ENCODE measurements at places on chromosomes 13 and 19.

- no peak for DNase-seq
Measured at GRCh38 chr13:97390941-97391600, 42.9 kb upstream of the RAP2A start.

- DNase-seq, result no peak
Measured at GRCh38 chr13:45102136-45102507, 18.2 kb upstream of the GTF2F2 start.

- no peak for DNase-seq
Measured at GRCh38 chr13:102873653-102874052, 27.8 kb downstream of the ERCC5 start.

GRCh38 chr19:556611-557382, 12.9 kb downstream of the GZMM start:
- no peak for DNase-seq

- DNase-seq, result no peak
Measured at GRCh38 chr13:75363371-75363770, 118.6 kb downstream of the TBC1D4 start.

GRCh38 chr13:33548069-33548468, 262.5 kb upstream of the STARD13 start:
- DNase-seq, result no peak

- DNase-seq, result no peak
Measured at GRCh38 chr13:72585254-72585653, 142.2 kb downstream of the MZT1 start.

DNA sequence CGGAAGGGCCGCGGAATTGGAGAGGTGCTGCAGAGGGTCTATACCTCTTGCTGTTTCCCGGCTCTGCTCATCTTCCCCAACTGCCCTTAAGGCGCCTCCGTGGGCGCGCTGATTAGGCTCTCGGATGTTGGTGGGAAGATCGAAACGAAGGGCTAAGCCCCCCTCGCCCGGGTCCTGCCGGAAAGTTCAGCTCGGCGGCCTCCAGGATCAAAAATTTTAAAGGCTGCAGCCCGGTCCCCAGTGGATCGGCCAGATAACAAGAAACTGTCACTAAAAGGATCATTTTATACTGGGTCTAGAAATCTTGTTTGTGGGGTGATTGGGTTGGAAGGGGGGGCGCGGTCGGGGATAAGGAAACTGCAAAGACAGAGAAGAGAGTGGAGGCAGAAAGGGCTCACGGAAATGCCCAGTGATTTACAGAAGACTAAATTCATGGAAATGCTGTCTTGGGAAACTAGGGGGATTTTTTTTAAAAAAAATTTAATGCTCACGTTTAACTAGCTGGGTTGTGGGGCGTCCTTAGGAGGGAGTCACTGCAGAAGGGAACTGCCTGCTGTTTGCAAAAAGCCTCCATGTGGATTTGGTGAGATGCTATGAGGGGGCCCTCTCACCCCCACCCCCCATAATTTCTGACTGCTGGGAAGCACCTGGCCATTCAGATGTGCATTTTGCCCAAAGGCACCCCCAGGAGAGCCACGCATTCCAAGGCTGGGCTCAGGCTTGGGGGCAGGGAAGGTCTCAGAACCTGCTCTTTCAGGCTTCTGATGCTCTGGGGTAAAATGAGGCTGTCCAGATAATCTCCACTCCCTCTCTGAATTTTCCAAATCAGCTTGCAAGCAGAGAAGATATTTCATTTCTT, 7.7 kb downstream of the CDX2 start:
- DNase-seq, result no peak

GRCh38 chr19:17327654-17328516, 6.8 kb downstream of the ANO8 start:
- DNase-seq, result no peak

DNA sequence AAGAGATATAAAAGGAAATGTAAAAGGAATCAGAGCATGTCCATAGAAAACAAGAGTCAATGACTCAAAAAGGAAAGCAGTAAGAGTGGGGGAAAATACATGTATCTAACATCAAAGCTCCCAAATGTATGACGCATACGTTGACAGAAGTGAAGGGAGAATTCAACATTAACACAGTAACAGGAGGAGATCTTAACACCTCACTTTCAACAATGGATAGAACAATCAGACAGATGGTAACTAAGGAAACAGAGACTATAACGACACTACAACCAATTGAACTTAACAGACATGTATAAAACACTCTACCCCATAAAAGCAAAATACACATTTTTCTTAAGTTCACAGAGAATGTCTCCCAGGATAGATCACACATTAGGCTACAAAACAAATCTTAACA, 774.8 kb upstream of the ARGLU1 start:
- DNase-seq, result no peak

GRCh38 chr13:53079691-53080090, 51.1 kb downstream of the OLFM4 start:
- DNase-seq, result no peak

DNA sequence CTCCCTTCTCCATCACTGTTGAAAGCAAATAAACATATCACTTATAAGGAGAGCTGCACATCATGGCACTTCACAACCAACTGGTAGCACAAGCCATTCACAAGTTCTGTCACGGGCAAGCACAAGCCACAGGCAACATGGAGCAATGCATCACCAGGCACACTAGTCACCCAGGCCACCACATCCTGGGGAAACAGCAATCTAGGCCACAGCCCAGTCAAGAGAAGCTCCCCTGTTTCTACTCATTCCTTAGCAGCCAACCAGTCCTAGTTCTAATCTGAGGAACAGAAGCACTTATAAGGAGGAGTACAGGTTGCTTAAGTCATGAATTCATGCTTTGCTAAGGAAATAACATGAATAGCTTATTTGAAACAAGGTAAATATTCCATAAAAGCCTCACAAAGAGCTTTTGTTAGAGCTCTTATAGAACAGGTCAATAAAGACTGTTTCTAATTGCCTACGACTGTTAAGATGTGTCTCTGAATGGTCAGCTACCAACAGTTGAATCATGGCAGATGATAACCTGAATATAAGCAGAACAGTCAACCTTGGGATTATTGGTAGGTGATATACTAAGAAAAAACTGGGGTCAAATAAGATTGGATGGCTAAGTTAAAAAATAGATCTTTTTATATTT, 169.0 kb downstream of the TBC1D4 start:
- no peak for DNase-seq

DNA sequence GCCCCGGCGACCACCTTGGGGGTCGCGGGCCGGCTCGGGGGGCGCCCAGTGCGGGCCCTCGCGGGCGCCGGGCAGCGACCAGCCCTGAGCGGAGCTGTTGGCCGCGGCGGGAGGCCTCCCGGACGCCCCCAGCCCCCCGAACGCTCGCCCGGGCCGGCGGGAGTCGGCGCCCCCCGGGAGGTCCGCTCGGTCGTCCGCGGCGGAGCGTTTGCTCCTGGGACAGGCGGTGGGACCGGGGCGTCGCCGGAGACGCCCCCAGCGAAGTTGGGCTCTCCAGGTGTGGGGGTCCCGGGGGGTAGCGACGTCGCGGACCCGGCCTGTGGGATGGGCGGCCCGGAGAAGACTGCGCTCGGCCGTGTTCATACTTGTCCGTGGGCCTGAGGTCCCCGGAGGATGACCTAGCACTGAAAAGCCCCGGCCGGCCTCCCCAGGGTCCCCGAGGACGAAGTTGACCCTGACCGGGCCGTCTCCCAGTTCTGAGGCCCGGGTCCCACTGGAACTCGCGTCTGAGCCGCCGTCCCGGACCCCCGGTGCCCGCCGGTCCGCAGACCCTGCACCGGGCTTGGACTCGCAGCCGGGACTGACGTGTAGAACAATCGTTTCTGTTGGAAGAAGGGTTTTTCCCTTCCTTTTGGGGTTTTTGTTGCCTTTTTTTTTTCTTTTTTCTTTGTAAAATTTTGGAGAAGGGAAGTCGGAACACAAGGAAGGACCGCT, 729 bp downstream of the STK11 start:
- DNase-seq, result no peak

GRCh38 chr13:77430377-77430951, 103.6 kb upstream of the MYCBP2 start:
- no peak for DNase-seq

GRCh38 chr19:18972301-18972811, 31.3 kb upstream of the HOMER3 start:
- no peak for DNase-seq

DNA sequence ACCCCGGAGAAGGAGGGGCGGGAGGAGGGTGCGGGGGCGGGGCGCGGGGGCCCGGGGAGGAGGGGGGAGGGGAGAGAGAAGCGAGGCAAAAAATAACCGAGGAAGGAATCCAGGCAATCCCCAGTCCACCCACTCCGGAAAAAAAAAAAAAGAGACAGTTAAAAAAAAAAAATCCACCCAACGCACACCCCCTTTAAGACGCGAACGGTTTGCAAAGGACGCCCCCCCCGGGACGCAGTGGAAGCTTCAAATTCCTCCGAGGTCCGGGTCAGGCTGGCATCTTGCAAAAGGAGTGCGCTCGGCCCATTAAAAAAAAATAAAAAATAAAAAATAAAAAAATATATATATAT, at the start of gene CACNA1A:
TSS of gene CACNA1A (minus strand) at position 9 of the 350 bp plus-strand sequence. CDS start 255 bp downstream, outside the sequence.
- DNase-seq, result no peak

GRCh38 chr19:38457202-38457601, 23.7 kb downstream of the RYR1 start:
- DNase-seq, result no peak

DNA sequence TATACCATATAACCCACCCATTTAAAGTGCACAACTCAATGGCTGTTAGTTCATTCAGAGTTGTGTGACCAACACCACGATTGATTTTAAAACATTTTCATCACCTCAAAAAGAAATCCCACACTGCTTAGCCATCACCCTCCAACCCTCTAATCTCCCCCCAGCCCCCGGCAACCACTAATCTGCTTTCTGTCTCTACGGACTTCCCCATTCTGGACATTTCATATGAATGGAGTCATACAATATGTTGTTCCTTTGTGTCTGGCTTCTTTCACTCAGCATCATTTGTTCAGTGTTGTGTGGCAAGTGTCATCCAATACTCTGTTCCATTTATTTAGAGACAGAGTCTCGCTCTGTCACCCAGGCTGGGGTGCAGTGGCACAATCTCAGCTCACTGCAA, 4.0 kb upstream of the PNMA8B start:
- DNase-seq, result no peak

All from SK-N-DZ (cell line).